Effector memory CD8-positive, alpha-beta T cell (primary cell): ENCODE measurements at places on chromosomes 3 and 15.
A peak's percentile ranks its signal among the peaks of the same experiment; 100 is the strongest.

DNA sequence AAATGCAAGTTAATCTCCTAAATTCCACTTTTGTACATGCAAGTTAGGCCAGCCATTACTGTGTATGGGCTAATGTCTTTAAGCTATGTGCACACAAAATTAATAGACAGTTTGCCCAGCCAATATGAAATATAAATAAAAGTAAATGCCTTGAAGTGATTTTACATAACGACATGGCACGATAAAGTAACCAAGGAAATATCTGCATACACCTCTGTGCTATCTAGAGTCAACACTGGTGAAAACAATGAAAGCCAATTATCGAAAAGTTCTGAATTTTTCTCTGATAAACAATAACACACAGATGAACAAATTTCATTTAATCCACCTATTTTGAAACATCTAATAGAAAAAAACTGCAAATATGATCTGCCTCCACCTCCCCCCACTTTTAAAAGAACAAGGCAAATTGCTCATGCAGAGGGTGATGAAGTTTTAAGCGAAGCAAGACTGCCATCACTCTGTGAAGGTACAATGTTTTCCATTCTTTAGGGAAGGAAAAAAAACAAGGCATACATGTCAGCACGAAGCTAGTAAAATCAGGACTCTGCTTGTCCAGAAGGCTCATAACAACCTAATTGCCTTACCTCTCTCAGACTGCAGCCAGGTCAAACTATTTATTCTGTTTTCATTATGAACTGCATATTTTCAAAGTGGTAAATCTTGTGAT is 317.7 kb downstream of the MECOM start:
- no peaks in the 10 kb centered on the region for H3K36me3 ChIP-seq
- no peak overlapping the region for H3K27ac ChIP-seq
- no peak for DNase-seq
- no peaks in the 10 kb centered on the region for H3K27me3 ChIP-seq
- no peaks in the 10 kb centered on the region for H3K4me1 ChIP-seq

GRCh38 chr15:62378772-62379498 is 213.8 kb upstream of the C2CD4B start:
- DNase-seq = no peak
- H3K27me3 ChIP-seq = peaks cover 32% of the 10 kb centered on the region
- no peaks in the 10 kb centered on the region for H3K36me3 ChIP-seq
- no peak overlapping the region for H3K4me3 ChIP-seq
- no peak overlapping the region for H3K27ac ChIP-seq

DNA sequence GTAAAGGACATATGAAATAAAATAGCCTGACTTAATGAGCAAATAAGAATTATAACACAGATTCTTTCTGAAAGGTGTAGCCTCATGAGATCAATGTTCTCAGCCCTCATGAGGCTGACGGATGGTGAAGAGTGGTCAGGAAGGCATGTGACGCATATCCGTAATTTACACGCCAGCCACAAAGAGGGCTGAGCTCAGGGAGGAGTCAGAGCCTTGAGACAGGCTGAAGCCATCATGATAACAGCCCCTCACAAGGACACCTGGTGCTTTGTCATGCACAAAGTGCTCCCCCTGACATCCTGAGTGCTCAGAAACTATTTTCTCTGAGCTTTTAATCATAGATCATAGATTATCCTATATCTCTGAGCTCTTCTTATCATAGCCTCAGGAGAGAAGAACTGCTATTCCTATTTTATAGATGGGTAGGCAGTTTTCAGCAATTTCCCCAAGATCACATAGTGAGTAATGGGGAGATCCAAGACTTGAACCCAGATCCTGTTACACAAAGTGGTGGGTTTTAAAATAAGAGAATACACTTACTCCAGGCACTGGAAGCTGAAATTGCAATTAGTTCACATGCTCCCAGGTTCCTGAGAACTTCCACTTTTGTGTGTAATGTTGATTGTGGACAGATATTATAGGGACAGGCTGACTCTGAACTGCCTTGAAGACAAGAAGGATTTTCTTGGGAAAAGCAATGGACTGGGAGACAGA is 267.1 kb downstream of the RPLP1 start:
- no peaks in the 10 kb centered on the region for H3K27me3 ChIP-seq
- H3K4me1 ChIP-seq = peaks cover 89% of the 10 kb centered on the region
- peak; percentile 71 for DNase-seq

- no peak overlapping the region for H3K4me3 ChIP-seq
- peaks cover 44% of the 10 kb centered on the region for H3K27me3 ChIP-seq
- no peak for DNase-seq
- H3K4me1 ChIP-seq = peaks cover 9% of the 10 kb centered on the region
Observed at GRCh38 chr3:190326361-190326760, 4.1 kb upstream of the CLDN1 start.

- H3K4me3 ChIP-seq = no peak overlapping the region
- H3K4me1 ChIP-seq = no peaks in the 10 kb centered on the region
- H3K27ac ChIP-seq = no peak overlapping the region
- no peaks in the 10 kb centered on the region for H3K27me3 ChIP-seq
Observed at GRCh38 chr3:160330690-160331089, 68.3 kb downstream of the IFT80 start.

- DNase-seq = no peak
- peak overlapping the region; percentile 83 for H3K27ac ChIP-seq
- no peaks in the 10 kb centered on the region for H3K27me3 ChIP-seq
- peaks cover 94% of the 10 kb centered on the region for H3K36me3 ChIP-seq
- peaks cover 18% of the 10 kb centered on the region for H3K4me1 ChIP-seq
Observed at GRCh38 chr15:92937901-92938300, 37.8 kb downstream of the CHD2 start.

GRCh38 chr15:49185473-49185872 is 15.4 kb downstream of the GALK2 start:
- H3K27ac ChIP-seq = peak overlapping the region; percentile 24
- peaks cover 44% of the 10 kb centered on the region for H3K4me1 ChIP-seq
- DNase-seq = no peak
- no peaks in the 10 kb centered on the region for H3K36me3 ChIP-seq
- no peak overlapping the region for H3K4me3 ChIP-seq
- H3K27me3 ChIP-seq = no peaks in the 10 kb centered on the region

DNA sequence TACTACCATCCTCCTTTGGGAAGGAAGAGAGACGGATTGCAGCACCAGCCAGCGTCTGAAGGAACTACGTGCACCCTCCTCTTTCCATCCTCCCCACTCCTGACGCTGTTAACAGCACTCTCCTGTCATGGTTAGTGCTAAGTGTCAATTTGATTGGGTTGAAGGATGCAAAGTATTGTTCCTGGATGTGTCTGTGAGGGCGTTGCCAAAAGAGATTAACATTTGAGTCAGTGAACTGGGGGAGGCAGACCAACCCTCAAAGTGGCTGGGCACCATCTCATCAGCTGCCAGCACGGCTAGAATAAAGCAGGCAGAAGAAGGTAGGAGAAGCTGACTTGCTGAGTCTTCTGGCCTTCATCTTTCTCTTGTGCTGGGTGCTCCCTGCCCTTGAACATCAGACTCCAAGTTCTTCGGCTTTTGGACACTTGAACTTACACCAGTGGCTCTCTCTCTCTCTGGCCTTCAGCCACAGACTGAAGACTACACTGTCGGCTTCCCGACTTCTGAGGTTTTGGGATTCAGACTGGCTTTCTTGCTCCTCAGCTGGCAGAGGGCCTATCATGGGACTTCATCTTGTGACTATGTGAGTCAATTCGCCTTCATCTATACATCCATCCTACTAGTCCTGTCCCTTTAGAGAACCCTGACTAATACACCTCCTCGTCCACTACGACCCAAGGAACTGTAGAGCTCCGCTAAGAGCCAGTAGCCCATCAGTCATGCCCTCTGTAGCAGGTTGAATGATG is 128.2 kb upstream of the HES1 start:
- H3K27me3 ChIP-seq = peaks cover 78% of the 10 kb centered on the region
- H3K36me3 ChIP-seq = no peaks in the 10 kb centered on the region
- no peaks in the 10 kb centered on the region for H3K4me1 ChIP-seq

- H3K4me1 ChIP-seq = no peaks in the 10 kb centered on the region
- no peak overlapping the region for H3K4me3 ChIP-seq
- no peak for DNase-seq
- H3K27me3 ChIP-seq = no peaks in the 10 kb centered on the region
Observed at GRCh38 chr3:24483873-24484272, 10.8 kb downstream of the THRB start.

DNA sequence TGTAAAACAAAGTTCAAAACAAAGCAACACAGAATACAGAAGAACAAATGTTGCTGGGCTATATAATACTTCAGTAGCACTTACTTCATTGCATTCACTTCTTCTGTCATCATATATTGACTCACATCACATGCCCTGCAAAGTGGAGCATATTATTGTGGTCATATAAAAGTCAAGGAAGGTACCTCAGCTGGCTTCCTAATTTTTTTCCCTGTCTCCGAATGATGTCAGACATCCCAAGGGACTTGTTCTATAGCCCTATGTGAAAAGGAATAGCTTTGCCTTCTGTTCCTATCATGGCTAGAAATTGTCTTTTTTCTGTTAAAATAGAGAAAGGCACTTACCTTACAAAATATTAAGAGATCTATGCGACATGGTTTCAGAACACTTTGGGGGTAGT is 109.4 kb downstream of the LRTM1 start:
- H3K36me3 ChIP-seq = no peaks in the 10 kb centered on the region
- no peak for DNase-seq
- H3K27ac ChIP-seq = no peak overlapping the region
- H3K27me3 ChIP-seq = no peaks in the 10 kb centered on the region

- H3K27me3 ChIP-seq = no peaks in the 10 kb centered on the region
- H3K27ac ChIP-seq = no peak overlapping the region
- H3K4me1 ChIP-seq = no peaks in the 10 kb centered on the region
- H3K36me3 ChIP-seq = no peaks in the 10 kb centered on the region
- no peak overlapping the region for H3K4me3 ChIP-seq
Observed at GRCh38 chr3:143514109-143514508, 334.2 kb downstream of the SLC9A9 start.

DNA sequence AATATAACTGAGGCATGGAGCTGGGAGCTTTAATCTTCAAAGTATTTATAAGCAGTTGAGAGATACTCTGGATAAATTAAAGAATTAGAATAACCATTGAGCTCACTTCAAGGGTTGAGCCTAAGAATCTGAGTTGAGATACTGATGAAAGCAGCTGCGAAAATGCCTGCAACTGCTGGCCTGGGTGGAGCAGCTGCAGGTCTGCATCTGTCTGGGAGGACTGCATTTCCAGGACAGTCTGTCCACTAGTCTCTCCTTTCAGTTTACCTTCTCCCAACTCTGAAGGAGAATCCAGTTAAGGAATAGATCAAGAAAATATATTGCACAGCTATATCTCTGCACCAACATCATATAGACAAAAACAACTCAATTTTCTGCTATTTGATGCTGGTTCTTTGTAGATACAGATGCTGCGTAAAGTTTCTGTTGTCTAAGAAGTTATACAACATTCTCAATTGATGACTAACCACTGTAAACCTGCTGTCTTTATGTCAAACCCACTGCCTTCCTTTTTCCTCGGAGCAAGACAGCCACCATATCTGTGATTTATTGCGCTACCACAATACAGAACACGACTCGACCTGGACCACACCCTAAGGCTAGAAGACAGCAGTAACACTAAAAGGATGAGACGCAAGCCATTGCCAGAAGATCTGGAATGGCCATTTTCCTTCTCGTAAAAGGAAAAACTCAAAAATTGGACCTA is 245.1 kb downstream of the MAGI1 start:
- no peaks in the 10 kb centered on the region for H3K27me3 ChIP-seq
- H3K4me3 ChIP-seq = no peak overlapping the region
- no peak overlapping the region for H3K27ac ChIP-seq
- DNase-seq = no peak
- no peaks in the 10 kb centered on the region for H3K4me1 ChIP-seq

DNA sequence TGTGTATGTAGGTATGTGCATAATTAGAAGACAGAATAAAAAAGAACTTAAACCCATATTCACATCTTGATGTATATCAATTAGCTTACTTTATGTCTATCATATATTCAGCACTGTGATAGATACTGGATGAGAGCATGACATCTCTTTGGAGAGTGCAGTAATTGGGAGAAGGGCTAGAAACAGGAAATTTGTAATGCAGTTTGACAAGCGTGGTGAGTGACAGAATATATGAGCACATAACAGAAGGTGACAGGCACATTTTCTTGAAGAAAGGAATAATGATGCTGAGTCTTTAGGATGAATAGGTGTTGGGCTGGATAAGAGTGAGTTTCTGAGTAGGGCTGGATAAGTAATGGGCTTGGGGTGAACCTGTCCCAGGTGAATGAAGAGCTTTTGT is 680.3 kb upstream of the ZNF385D start:
- H3K27me3 ChIP-seq = no peaks in the 10 kb centered on the region
- DNase-seq = no peak
- no peak overlapping the region for H3K27ac ChIP-seq
- H3K36me3 ChIP-seq = no peaks in the 10 kb centered on the region
- no peaks in the 10 kb centered on the region for H3K4me1 ChIP-seq

GRCh38 chr15:90497912-90498311 is 31.8 kb upstream of the CRTC3 start:
- H3K36me3 ChIP-seq = peaks cover 91% of the 10 kb centered on the region
- no peak overlapping the region for H3K27ac ChIP-seq
- H3K4me3 ChIP-seq = no peak overlapping the region
- no peak for DNase-seq

- no peaks in the 10 kb centered on the region for H3K4me1 ChIP-seq
- no peak overlapping the region for H3K4me3 ChIP-seq
- H3K27me3 ChIP-seq = no peaks in the 10 kb centered on the region
- peaks cover 2% of the 10 kb centered on the region for H3K36me3 ChIP-seq
- no peak for DNase-seq
- no peak overlapping the region for H3K27ac ChIP-seq
Observed at GRCh38 chr3:116038968-116039650, 406.2 kb downstream of the LSAMP start.

DNA sequence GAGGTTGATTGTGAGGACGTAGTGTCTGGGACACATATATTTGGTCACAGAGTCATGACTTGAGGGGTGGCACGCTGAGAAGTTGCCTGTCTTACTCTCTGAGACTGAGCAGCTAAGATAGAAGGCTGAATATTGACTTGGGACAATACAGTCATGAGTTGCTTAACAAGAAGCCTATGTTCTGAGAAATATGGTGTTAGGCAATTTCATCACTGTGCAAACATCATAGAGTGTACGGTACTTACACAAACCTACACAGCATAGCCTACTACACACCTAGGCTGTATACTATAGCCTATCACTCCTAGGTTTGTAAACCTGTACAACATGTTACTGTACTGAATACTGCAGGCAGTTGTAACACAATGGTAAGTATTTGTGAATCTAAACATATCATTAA is 30.3 kb upstream of the SPESP1 start:
- no peak for DNase-seq
- H3K27ac ChIP-seq = no peak overlapping the region
- no peaks in the 10 kb centered on the region for H3K4me1 ChIP-seq
- H3K36me3 ChIP-seq = no peaks in the 10 kb centered on the region
